Jurkat, Clone E6-1 (cell line): ENCODE measurements at places on chromosomes 2 and 18.

DNA sequence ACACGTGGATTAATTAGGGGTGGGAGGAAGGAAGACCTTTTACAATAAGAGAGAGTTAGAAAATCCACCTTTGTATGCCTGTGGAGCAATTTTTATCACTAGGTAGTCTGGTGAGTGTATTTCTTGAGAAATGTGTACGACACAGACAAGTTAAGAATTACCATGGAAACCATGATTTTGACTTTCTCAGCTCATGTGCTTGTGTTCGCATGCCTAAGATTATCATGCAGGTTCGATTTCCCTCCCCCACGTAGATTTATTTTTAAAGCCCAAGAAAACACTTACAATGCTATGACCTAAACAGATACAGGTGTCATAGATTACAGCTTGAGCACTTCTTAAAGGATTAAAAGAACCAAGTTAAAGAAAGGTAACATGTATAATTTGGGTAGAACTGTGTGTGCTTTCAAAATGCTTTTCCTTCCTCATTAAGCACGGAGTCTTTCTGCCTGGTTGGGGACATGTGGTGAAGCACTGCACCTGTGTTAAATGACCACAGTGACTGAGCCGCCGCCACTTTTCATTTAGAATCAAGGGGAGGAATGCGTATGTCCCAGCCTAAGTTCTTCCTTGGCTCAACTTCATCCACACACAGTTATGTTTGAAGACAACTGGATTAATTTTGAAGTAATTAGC, 16.6 kb downstream of the SERTAD2 start:
- no peak for DNase-seq

GRCh38 chr2:231362555-231363184, 32.8 kb upstream of the B3GNT7 start:
- no peak for DNase-seq

DNA sequence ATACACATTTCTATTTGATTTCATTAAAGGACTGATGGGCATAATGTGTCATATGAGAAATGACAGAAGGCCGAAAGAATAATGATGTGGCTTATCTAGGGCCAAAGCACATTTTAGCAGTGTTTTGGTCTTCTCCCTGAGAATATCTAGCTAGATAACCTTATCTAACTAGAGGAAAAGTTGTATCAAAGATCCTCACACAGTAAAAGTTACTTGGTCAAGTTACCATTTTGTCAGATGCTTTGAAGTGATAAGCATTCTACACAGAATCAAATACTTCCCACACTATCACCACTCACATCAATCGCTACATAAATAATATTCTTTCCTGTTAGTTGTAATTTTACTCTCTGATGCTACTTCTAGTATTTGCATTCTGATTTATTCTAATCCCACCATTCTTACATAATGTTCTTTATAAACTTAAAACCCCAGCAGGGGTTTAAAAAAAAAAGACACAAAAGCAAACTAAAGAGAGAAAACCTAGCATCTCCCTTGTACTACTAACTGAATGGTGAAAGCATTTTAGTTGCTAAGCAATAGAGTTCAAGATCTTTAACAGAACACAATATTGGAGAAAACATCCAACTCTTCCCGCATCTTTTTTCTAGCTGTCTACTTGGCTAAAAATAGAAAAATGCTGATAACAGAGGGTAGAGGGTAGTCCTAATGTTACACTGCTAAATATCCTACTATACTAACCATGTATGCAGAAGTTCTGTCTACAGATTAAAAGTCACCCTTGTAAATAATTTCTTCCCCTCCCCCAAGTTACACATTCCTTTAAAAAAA, 8.0 kb downstream of the XPO1 start:
- DNase-seq = no peak

DNA sequence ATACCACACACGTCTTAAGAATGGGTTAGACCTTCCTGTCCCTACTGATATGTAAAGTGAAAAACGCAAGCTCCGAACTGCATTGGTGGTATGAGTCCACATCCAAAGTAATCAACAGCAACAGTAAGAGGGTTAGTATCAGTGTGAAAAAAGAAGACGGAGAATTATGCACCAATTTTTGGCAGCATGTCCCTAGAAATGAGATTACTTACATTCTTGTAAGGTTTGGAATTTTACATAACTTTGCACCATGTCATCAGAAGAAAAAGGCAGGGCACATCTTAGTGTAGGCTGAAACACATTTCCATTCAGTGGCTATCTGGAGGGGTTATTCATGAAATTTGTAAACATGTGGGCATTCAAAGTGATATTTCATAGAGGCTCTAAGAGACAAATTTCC, 88.2 kb downstream of the LONRF2 start:
- no peak for DNase-seq

GRCh38 chr2:118856978-118857676, 9.7 kb upstream of the EN1 start:
- DNase-seq = no peak

DNA sequence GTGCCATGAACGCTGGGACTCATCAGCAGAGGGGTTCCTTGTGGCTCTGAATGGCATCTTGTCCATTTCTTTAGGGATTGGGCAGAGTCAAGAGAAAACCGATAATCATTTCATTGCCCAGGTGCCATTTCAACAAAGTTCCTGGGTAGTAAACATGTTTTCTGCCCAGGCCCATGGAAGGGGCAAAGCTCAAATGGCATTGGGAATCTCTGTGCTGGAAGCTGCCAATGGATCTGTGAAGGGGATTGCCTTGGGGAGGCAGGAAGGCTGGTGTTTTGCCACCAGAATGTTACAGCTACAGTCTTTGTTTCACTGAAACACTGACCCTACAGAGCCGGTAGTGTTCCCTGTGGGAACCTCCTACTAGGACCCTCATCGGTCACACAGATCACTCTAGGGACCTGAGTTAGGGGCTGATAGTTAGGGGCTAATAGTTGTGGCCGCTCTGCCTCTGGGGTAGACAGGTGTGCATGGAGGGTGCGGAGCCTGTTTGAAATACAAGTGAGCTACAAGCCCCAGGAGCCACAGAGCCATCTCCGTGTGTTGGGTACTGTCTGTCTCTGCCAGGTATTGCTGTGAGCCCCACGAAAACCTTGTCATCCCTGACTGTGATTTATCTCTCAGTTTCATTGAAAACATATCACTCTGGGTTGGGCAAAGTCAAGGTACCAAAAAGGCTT, 224.4 kb upstream of the COPS8 start:
- no peak for DNase-seq

- DNase-seq = no peak
Measured at GRCh38 chr2:224691563-224691962, 24.6 kb downstream of the CCDC195 start.

DNA sequence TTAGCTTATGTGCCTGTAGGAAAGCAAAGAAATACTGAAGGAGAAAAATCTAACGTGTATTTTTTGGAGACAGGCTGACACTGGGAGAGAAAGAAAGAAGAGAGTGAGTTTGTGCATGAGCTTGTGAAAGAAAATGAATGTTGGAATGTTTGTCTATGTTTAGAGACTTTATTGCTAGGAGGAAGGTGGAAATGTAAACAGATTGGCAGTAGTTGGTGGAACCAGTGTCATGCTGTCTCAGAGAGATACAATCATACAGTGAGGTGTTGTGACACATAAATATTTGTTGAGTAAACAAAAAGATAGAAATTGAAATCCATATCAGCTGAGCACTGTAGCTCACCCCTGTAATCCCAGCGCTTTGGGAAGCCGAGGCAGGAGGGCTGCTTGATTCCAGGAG, 222.2 kb upstream of the MEIS1 start:
- no peak for DNase-seq

DNA sequence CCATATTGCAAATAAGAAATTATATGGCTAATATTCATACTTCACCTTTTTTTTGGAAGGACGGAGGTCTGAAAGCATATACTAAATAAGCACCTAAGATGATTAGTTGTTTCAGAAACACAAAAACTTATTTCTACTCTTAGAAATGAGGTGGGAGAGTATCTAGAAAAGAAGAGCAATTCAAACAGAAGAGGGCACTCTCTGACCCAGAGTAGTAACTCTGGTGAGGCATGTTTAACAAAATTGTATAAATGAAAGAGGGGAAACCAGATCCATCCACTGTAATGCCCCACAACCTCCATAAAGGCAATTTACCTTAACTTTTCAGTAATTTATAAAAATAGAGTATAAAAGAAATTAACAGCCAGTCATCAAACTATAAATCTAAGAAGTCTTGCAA, 669.6 kb upstream of the VRK2 start:
- DNase-seq = no peak

- DNase-seq = no peak
Measured at GRCh38 chr18:62524440-62525200, 1.8 kb downstream of the ZCCHC2 start.

GRCh38 chr18:70151614-70152013, 53.9 kb downstream of the RTTN start:
- peak; percentile 33 for DNase-seq

DNA sequence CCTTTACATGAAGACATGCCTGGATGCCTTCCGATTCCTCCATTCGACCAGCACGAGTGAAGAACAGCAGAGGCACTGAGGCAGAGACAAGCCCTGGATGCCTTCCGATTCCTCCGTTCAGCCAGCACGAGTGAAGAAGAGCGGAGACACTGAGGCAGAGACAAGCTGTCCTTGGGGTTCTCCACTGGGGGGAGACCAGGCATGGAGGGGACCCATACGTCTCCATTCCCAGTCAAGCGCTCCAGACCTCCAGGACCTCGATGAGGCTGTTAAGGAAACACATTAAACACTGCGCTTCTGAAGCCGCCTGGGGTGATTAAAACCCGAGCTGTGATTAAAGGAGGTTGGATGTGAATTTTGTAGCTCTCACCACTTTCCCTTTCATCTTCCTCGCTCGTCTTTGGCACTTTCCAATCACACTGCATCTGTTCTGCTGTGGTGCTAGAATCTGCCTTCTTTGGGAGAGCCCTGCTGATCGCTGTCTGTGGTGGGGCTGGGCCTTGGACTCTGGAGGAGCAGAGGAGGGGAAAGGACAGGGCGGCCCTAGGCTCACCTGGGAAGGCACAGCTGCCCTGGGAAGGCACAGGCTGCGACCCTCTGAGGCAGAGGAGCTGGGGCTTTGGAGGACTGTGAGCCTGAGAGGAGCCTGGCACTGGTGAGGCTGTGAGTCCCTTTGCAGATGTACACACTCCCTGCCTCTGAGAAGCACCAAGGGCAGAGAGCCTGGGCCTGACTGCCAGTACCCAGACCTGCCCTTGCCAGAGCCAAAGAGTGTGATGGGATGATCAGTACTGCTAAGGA, 463.1 kb upstream of the HS6ST1 start:
- DNase-seq = no peak

- DNase-seq = no peak
Measured at GRCh38 chr2:69465513-69466456, 28.6 kb upstream of the NFU1 start.

GRCh38 chr2:237345891-237346640, 67.9 kb downstream of the COL6A3 start:
- DNase-seq = no peak

GRCh38 chr2:141517180-141517851, 613.5 kb downstream of the LRP1B start:
- no peak for DNase-seq

DNA sequence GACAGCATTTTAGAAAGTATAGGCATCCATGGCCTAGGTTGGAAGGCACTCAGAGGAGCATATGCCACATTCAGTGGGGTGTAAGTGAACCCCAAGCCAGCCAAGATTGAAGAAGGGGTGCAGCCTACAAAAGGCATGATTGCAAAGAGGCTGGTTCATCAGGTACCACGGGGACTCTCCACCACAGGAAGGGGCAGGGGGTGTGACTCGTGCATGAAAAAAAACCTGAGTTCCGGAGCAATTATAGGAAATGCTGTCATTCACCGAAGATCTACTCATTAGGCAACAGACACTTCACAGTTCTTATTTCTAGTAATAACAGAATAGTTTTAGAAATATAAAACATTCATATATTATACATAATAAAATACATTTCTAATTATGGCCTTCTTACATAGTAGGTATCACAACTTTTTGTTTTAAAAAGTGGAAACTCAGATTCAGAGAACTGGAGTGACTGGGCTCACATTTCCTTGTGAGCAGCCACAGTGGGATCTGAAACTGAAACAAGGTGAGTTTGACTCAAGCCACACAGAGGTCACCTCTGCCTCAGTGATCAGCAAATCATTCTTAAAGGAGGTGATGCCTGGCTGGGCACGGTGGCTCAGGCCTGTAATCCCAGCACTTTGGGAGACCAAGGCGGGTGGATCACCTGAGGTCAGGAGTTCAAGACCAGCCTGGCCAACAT, 188.4 kb upstream of the GYPC start:
- DNase-seq = no peak

- DNase-seq = no peak
Measured at GRCh38 chr2:212832211-212833195, 293.9 kb upstream of the ERBB4 start.

- DNase-seq = no peak
Measured at GRCh38 chr2:210655229-210655975, 99.0 kb downstream of the CPS1 start.

GRCh38 chr2:133843091-133843490, 274.8 kb upstream of the NCKAP5 start:
- DNase-seq = no peak

DNA sequence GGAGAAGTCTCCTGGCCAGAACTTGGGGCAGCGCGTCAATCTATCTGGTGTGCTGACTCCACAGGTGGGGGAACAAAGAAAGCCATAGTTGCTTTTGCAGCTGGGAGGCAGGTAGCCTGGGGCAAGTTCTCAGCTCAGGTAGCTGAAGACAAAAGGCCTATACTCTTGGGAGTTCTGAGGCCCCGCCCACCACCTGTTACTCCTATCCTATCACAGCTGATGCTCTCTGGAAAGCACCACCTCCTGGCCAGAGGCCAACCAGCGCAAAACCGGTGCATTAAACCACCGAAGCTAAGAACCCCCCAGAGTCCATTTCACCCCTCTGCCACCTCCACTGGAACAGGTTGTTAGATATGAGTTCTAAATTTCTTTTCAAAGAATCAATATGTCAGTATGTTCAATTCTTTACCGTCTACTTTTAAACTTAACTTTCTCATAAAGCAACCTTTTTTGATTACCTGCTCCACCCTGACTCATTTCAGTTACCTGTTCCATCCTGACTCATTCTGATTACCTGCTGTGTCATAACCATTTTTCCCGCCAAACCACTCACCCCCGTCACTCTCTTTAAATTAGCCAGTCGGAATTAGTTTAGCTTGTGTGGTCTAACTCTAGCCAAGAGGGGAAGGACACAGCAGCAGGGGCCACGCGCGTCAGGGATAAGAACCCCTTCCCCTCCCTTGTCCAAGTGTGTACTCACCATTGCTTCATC, 43.4 kb downstream of the UPP2 start:
- no peak for DNase-seq

DNA sequence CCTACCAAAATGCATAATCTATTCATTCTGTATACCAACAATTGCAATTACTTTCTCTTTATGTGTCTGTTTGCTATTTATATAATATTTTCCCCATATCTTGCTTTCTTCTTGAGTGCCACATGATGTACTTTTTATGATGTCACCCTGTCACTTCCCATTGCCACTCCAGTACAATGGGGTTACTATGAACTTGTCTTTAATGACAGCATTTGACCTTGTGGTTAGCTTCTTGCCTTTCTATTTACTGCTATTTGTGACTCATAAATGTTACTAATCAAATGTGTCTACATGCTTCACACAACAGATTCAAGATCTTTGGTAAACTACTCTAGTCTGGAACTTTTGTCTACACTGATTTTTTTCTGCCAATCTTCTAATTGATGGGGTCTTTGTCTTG, 486.3 kb downstream of the NR4A2 start:
- DNase-seq = no peak
